ENCODE measurements at places on chromosomes 7 and 10.

- DNase-seq = no peak
Observed at GRCh38 chr10:71727105-71727737, 7.6 kb upstream of the C10orf105 start.

DNA sequence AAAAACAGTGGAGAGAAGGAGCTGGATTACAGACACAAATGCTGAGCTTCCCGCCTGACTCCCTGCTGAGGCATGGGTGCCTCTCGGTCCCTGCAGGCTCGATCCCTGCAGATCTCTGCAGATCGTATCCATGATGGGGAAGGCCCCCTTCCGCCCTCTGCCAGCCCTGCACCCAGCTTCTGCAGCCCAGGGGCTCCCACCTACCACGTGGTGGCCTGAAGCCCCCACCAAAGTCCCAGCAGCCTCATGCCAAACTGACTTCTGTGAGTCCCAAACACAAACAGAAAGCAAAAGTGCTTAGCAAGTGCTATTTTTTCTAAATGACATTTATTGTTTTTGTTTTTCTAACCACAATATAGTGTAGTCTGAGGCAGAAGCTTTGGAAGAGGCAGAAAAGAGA lies 127.1 kb upstream of the CHST15 start:
- DNase-seq = no peak

DNA sequence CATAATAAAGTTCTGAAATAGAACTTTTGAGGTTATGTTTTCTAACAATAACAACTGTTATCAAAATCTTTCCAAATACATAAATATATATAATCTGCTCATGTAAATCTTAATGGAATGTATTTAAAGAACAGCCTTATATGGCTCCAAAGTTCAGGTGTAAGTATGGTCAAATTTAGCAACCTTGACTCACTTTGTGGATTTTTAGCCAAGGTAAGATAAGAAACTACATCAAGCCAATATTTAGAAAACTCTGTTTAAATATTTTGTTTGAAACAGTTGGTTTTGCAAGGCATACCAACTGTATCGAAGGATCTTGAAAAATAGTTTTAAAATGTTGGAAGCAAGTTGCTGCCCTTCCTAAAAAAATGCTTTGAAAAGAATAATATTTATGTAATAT lies 228.9 kb upstream of the SEMA3D start:
- DNase-seq = no peak

GRCh38 chr7:968205-969105 lies 6.9 kb downstream of the COX19 start:
- DNase-seq = no peak

- no peak for DNase-seq
Observed at GRCh38 chr7:135169141-135169963, 1.2 kb downstream of the CYREN start.

GRCh38 chr10:125144206-125144605 lies 16.2 kb downstream of the CTBP2 start:
- DNase-seq = no peak

- no peak for DNase-seq
Observed at GRCh38 chr10:127384532-127384931, 164.6 kb upstream of the NPS start.

- no peak for DNase-seq
Observed at GRCh38 chr7:112293416-112293815, 86.9 kb downstream of the ZNF277 start.

- no peak for DNase-seq
Observed at GRCh38 chr10:110352930-110353243, 48.2 kb upstream of the SMNDC1 start.

DNA sequence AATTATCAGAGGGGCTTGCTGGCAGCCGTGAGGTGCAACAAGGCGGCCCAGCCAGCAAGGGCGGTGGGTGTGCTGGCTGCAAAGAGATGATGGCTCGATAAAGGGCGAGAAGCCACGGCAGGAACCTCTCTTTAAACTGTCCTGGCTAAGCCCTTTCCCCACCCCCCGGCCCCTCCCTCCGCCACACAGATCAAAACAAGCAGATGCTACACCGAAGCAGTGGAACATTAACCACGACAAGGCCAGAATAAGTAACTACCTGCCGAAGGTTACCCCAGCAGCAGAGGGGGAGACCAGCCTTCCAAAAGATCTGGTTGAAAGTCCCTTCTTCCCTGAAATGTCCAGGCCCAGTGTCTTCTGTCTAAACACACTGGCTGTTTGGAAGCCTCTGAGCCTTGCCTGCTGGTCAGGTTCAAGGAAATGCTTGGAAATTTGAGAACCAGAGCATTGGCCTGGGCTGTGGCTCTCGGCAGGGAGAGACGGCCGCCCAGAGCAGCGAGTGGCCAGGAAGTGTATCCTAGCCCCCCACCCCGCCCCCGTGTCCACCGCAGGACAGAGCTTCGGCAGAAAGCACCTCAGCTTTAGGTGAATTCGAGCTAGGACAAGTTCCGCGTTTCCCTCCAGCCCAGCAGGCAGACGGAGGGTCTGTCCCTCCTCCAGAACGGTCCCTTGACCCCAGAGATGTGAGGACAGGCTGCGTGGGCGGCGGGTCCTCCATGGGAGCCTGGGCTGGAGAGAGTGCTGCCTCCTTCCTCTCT lies 2.1 kb downstream of the FAM20C start:
- no peak for DNase-seq

- no peak for DNase-seq
Observed at GRCh38 chr10:57535306-57535705, 732.4 kb downstream of the IPMK start.

GRCh38 chr10:78215645-78216044 lies 182.0 kb downstream of the RPS24 start:
- DNase-seq = no peak

All from progenitor cell of endocrine pancreas (in vitro differentiated cells).